ENCODE measurements at places on chromosomes 7 and 10. TPM values are rescaled to one million over a fixed set of nuclear protein-coding genes. Genes with fewer than 3 reads are reported as not detected.

DNA sequence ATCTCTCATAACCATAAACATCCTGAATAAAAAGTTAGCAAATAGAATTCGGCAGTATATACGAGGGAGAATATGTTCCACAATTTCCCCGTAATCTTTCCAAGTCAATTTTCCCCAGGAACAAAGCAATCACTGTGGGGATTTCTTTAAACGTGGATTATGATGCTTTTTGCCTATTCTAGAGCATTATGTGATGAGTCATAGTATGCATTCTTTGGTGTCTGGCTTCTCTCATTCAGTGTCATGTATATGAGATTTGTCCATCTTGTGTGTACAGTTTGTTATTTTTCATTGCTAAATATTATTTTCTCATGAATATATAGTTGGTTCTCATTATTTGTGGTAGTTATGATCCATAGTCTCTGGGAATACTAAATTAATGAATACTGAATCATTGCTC lies 9.9 kb upstream of the OR9A4 start:
- no peak for DNase-seq

- DNase-seq, result no peak
Measured at GRCh38 chr7:7913504-7913903, 55.1 kb upstream of the GLCCI1 start.

DNA sequence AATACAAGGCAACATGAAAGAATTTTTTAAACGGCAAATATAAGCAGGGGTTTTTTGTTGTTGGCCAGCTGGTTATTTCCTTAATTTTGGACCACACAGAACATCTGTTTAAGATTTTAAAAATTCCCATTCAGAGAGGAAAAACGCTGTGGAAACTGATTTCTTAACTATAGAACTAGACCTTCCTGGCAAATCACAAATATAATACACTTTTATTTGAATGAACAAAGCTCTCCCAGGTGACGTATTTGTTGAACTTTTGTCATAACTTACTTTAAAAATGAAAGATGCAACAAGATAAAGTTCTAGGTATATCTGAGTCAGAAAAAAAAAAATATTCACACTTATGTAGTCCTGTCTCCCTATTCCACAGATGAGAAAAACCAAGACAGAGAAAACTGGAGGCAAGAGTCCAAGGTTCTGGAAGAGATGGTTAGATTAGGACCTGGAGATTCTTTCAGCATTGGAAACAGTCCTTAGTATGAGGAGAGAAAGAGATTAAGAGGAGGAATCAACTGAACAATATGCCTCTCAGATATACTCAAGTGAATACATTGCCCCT lies 269.1 kb downstream of the NEBL start:
- no peak for DNase-seq

DNA sequence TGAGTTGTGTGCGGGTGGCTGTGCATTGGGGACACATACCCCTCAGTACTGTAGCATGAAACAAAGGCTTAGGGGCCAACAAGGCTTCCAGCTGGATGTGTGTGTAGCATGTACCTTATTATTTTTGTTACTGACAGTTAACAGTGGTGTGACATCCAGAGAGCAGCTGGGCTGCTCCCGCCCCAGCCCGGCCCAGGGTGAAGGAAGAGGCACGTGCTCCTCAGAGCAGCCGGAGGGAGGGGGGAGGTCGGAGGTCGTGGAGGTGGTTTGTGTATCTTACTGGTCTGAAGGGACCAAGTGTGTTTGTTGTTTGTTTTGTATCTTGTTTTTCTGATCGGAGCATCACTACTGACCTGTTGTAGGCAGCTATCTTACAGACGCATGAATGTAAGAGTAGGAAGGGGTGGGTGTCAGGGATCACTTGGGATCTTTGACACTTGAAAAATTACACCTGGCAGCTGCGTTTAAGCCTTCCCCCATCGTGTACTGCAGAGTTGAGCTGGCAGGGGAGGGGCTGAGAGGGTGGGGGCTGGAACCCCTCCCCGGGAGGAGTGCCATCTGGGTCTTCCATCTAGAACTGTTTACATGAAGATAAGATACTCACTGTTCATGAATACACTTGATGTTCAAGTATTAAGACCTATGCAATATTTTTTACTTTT lies 1.8 kb downstream of the DDIT4 start:
- peak; percentile 57 for DNase-seq

GRCh38 chr10:21593986-21594385 lies 60.0 kb downstream of the MLLT10 start:
- no peak for DNase-seq

- no peak for DNase-seq
Measured at GRCh38 chr10:88120599-88121333, 257.3 kb downstream of the PTEN start.

GRCh38 chr7:129359176-129359575 lies 75.1 kb upstream of the STRIP2 start:
- no peak for DNase-seq

GRCh38 chr10:95711492-95711891 lies 17.8 kb upstream of the TCTN3 start:
- no peak for DNase-seq

- no peak for DNase-seq
Measured at GRCh38 chr10:56317603-56318002, 43.5 kb downstream of the ZWINT start.

DNA sequence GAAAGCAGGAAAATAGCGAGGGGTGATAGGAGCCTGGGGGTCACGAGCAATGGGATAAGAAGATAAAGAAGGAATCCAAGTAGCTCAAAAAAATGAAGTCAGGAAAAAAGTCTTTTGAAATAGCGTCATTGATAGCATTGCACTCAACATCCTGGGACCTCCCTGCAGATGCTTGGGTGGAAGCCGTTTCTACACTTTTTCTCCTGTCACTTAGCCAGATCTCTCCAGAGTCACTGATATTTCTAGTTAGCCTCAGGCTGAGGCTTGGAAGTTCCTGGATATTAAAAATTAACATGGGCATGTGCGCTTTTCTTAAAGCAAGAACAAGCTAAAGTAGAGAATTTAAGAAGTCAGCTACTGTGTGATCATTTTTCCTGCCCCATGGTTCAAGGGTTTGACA lies 39.5 kb upstream of the CHST15 start:
- no peak for DNase-seq

- peak; percentile 66 for DNase-seq
Measured at GRCh38 chr10:72086466-72087391, 1.6 kb downstream of the SPOCK2 start.

DNA sequence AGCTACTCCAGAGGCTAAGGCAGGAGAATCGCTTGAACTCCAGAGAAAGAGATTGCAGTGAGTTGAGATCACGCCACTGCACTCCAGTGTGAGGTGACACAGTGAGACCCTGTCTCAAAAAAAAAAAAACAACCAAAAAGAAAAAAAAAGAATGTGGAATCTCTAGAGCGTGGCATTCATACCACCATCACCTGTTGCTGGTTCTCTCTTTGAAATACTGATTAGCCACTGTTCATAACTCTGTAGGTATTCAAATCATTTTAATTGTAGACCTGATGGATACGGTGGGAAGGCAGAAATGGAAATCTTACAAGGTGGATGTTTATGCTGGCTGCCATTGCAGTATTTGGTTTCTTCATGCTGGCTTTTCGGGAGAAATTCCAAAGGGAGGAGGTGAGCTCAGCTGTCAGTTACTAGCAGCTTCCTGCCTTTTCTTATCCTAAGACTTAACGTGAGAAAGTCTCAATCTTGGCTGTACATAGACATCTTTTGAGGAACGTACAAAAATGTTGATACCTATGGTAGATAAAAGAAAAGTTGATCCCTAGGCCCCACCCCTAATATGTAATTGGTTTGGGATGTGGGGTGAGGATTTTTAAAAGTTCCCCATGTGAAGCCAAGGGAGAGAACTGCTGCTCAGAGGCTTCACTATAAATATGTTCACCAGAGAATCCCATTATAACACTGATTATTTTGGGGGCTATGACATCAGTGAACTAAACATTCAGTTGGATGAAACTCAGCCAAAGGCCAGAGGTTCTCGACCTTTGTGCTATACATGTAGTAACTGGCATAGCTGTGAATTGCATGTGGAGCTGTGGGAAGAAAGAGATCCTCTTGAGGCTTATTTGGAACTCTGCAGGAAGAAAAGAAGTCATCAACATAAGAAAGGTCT lies 26.9 kb upstream of the MKLN1 start:
- DNase-seq, result no peak

DNA sequence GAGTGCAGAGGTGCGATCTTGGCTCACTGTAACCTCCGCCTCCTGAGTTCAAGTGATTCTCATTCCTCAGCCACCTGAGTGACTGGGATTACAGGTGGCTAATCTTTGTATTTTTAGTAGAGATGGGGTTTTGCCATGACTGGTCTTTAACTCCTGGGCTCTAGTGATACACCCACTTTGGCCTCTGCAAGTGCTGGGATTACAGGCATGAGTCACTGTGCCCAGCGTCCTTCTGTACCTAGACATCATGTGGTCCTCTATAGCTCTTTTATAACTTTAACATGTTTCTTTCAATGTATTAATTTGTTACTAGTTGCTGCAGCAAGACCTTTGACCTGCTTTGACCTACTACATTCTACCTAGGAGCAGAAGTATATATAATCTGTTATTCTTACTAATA lies 38.7 kb upstream of the BICC1 start:
- DNase-seq, result no peak

- DNase-seq, result no peak
Measured at GRCh38 chr7:138610671-138611170, 90.4 kb downstream of the SVOPL start.

- no peak for DNase-seq
Measured at GRCh38 chr7:90961037-90961725, 303.1 kb upstream of the FZD1 start.

GRCh38 chr10:32005050-32005449 lies 51.2 kb downstream of the KIF5B start:
- DNase-seq, result peak; percentile 23

DNA sequence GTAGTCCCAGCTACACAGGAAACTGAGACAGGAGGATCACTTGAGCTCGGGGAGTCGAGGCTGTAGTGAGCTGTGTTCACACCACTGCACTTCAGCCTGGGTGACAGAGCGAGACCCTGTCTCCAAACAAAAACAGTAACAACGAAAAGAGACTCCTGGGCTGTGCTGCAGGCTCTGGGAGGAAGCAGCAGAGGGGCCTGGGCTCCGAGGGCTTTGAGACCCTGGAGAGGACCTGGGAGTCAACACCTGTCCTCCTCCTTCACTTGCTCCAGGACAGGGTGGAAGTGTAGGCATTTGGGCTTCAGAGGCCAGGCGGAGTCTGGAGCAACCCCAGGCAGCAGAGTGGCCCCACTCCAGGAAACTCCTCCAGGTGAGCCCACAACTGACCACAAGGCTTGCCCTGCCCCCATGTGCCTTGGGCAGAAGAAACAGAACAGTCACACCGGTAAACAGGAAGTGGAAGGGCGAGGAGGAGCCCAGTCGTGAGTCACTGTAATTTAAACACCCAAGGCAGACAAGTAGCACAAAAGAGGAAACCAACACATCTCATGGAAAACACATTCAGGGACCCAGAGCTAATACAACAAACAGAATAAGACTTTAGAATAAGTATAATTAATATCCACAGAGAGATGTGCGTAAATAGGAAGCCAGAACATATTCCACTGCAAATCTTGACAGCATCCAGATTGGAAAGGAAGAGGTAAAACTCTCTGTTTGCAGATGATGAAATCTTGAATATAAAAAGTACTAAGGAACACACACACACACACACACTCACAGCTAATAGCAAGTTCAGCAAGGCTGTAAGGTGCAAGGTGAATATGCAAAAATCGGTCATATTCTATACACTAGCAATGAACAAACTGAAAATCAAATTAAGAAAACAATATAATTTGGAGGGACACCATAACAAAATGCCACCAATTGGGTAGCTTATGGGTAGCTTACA lies 20.5 kb upstream of the RASGEF1A start:
- peak; percentile 66 for DNase-seq

DNA sequence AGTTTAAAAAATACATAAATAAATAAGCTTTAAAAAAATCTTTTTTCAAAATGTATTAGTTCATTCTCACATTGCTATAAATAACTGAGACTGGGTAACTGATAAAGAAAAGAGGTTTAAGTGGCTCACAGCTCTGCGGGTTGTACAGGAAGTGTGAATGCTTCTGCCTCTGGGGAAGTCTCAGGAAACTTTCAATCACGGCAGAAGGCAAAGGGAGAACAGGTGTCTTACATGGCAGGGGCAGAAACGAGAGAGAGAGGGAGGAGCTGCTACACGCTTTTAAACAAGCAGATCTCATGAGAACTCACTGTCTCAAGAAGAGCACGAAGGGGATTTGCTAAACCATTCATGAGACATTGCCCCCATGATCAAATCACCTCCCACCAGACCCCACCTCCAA lies 114.6 kb downstream of the DNAJC1 start:
- DNase-seq, result no peak

DNA sequence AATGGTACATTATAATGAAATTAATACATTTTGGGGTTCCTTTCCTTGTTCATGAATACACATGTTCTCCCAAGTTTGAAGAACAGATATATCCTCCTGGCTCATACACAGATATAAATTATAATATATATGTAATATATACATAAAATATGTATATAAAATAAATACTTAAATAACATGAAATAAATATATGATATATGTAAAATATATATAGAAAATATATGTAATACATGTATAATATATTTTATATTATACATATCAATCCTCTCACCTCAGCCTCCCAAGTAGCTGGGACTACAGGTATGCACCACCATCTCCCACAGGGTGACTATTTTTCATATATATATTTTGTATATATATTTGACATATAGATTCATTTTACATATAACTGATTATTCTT lies 68.0 kb downstream of the MRC1 start:
- DNase-seq, result no peak

GRCh38 chr10:13492493-13493180 lies 36.2 kb downstream of the BEND7 start:
- DNase-seq, result no peak

Gene ANKRD61
- total RNA-seq, result not detected

Gene NPTX2
- not detected for total RNA-seq

Gene GIMAP8
- total RNA-seq, result 10.2 TPM

Gene IDI2
- not detected for total RNA-seq

Gene HACD1
- 5.4 TPM for total RNA-seq

Gene MSMB
- not detected for total RNA-seq

Gene EVX1
- 0.07 TPM for total RNA-seq
